GF-D8 (cell line): ENCODE measurements at places on chromosomes 1 and 21.

- no peak for DNase-seq
These were observed 1.4 kb upstream of the PLPP3 start for GRCh38 chr1:56580771-56581170.

GRCh38 chr1:21680918-21681317, 11.8 kb upstream of the RAP1GAP start:
- DNase-seq: no peak

GRCh38 chr1:77636864-77637263, 45.6 kb downstream of the ZZZ3 start:
- no peak for DNase-seq

GRCh38 chr1:195373856-195374255, 1234.4 kb downstream of the KCNT2 start:
- no peak for DNase-seq

DNA sequence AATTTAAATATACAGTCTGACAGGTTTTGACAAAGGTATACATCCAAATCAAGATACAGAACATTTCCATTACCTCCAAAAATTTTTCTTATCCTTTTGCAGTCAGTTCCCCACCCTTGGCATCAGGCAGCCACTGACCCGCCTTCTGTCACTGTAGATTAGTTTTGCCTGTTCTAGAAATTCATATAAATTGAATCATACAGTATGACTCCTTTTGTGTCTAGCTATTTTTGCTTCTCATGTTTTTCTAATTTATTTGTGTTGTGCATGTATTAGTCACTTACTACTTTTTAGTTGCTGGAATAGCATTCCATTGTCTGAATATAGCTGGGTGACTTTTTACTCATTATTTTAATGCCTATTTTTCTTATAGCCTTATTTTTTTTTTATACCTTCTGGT, 3.8 kb downstream of the UTP25 start:
- no peak for DNase-seq

DNA sequence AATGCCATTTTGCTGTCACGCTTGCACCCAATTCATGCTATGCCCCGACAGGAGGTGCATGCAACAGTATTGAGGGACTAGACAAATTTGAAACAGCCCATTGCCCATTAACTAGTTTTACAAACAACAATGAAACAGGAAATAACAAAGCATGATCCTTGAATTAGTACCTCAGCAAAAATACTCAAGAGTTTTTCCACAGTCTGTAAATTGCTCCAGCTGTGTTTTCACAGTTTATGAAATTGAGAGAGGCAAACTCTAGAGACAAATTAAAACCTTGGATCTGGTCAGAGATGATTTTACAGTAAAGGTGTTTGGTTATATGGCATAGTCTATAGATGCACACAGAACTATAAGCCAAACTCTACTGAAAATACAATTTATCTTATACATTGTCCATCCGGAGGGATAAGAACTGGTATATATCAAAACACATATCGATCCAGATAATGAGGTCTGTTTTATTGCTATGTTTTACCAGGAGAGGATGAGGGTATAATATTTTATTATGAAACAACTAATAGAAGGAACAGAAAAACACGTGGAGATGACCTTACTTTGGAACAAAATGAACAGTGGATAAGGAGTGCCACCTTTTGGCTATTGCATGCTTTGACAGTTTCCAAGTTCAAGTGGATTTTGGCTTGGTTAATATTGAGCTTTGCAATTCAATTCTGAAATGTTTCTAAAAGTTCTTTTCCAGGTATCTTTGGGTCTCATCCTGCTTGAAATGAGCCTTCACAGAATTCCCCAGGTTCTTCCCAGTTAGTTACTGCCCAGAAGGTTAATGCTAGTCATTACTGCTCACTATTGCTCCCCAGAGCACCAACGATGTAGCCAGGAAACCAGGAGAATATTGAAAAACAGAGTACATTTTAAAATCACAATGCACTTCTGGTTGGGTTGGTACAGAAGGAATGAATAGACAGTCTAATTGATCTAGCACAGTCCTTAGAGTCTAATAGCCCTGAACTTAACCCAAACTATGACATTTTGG, 45.7 kb downstream of the ZC3H11B start:
- DNase-seq: no peak

DNA sequence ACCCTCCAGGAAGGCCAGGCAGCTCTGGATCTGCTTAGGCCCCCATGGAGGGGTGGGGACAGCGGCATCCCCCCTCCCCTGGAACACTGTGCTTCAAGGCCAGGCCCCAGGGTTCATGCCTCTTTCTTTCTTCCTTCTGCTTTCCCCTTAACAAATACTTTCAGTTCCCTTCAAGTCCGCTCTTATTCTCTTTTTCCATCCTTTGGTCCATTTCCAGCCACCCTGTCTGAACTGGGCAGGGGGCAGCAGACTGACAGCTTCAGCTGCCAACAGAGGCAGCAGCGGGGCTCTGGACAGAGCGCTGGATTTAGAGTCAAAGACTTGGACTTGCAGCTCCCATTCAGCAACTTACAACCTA, 1.1 kb upstream of the CD244 start:
- DNase-seq: no peak

GRCh38 chr1:51558375-51558924, 39.4 kb upstream of the EPS15 start:
- DNase-seq: no peak

DNA sequence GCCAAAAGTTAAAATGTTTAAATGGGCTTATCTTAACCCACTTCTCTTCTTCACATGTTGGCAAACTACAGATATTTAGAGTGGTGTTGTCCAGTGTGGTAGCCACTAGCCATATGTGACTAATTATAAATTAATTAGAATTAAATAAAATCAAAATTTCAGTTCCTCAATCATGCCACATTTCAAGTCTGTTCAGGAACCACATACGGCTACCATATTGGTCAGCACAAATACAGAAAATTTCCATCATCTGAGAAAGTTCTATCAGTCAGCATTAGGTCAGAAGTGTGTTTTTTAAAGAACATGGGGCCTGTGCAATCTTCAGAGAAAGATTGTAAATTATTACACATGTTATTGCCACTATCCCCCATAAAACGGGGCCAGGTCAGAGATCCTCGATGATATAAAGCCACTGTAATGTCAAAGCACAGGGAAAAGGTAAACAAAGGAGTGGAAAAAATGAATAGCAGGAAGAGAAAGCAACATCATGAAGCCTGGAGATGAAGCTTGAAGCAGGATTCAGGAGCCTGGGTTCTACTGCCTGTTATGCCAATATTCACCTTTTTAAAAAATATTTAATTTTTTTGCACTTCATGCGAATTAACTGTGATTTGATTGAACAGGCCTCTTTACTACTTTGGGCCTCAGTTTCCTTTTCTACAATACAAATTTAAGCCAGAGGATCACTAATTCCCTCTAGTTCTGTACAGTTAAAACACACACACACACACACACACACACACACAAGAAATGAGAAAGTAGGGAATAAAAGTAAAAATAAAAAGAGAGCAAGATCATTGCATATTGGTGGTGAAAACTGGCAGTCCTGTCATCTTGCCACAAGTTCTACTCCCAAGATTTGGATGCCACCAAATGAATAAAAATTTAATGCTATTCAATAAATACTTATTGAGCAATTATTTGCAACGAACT, 2.3 kb downstream of the RSBN1 start:
- DNase-seq: no peak

GRCh38 chr1:60888126-60888525, 194.2 kb upstream of the NFIA start:
- DNase-seq: no peak

DNA sequence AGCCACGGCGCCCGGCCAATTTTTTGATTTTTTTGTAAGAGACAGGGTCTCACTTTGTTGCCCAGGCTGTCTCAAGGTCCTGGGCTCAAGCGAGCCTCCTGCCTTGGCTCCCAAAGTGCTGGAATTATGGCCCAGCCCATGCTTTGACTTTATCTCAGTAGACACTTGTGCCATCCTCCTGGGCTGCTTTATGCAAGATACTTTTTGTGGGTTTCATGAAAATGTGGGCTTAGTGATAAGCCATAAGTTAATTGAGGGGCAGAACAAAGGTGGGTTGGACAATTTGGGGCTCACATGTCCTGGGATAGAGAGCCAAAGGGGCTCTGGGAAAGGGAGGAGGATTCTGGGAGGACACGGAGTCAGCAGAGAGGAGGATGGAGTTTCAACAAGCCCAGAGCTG, 22.0 kb downstream of the ALPL start:
- DNase-seq: no peak

GRCh38 chr1:7068552-7068951, 283.3 kb downstream of the CAMTA1 start:
- DNase-seq: no peak

DNA sequence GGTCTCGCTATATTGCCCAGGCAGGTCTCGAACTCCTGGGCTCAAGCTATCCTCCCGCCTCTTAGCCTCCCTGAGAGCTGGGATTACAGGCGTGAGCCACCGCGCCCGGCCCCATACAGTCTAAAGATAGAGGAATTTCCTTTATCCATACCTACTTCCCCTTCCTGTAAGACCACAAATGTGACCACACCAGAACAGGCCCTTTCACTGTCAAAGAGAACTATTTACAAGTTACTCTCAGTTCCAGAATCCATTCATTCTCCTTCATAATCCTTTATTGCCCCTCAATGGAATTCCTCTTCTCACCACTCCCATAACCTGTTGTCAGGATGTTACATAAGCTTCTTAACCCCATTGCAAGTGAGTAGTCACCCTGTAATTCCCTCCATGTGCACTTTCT, 26.3 kb upstream of the SLC5A9 start:
- DNase-seq: no peak

DNA sequence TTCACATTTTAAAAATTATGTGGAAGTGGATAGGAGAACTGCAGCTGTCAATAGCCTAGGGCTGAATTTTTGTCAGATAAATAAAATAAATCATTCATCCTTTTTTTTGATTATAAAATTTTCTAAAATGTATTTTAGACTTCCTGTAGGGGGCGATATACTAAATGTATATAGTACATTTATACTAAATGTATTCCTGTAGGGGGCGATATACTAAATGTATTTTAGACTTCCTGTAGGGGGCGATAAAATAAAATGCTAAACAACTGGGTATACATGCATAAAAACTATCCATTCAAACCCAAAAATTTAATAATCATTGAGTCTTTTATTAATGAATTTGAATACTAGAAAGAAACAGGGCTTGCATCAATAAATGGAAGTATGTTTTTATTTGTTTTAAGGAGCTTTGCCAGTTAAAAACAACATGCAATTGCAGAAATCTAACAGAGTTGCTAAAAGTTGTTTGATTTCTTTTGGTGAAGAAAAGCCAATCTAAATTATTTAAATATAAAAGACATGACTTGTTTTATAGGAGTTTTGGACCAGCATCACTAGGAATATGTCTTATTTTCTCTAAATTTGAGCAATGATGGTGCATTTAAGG, 31.4 kb downstream of the CLCA1 start:
- DNase-seq: peak; percentile 10

DNA sequence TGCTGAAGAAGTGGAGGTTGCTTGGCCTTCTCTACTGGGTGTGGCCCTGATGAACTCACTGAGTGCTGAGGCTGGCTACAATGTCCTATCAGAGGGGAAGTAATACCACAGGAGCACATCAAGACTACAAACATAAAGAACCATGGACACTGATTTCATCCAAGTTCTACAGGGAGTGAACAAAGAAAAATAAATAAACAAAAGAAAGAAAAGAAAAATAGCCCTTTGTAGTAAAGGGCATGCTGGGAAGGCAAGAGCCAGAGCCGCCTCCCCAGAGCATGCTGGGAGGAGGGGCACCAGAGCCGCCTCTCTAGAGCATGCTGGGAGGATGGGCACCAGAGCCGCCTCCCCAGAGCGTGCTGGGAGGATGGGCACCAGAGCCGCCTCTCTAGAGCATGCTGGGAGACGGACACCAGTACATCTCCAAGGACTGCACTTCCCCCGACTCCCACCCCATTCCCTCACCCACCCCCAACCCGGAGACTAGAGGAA, 65.9 kb downstream of the LAMC2 start:
- DNase-seq: no peak

DNA sequence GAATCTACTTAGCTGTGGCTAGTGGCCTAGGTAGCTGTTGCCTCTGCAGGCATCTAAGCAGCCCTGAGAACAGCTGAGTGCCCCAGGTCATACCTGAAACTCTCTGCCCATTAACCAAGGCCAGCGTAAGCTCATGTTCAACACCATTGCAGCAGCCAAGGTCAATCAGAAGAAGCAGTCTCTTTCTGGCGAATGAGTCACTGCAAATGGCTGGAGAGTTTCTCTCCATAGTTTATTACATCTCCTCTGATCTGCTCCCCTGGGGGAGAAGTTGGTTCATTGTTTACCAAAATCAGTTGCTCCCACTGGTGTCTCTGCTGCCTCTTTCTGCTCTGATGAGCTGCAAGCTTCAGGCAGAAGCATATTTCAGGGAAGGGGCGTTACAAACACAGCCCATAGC, 6.9 kb upstream of the BCL9 start:
- DNase-seq: no peak

DNA sequence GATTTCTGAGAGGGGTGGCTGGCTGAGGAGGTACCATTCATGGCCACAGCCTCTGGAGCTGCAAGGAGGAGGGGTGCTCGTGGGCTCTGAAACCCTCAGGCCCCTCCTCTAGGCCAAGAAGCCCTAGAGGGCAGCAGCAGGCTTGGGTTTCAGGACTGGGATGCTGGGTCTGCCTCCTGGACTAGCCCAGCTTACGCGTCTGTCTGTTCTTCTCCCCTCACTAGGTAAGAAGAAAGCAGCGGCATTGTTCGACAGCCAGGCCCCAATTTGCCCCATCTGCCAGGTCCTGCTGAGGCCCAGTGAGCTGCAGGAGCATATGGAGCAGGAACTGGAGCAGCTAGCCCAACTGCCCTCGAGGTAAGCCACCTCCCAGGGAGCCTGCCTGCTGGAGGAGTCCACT, 60.3 kb downstream of the TMEM53 start:
- DNase-seq: no peak

DNA sequence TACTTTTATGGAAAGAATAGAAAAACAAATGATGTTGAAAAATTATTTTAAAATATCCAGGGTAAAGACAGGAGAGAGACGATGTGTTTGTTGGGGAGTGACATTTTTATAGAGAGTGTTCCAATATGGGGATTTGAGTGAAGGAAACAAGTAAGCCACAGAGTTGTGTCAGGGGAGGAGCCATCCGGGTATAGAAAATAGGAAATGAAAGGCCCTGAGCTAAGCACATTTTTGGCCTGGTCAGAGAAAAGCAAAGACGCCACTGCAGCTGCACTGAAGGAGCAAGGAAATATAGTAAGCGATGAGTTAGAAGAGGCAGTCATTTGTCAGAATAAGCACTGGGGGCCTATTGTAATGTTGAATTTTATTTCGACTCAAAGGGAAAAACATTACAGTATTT, 107.3 kb upstream of the ADGRL4 start:
- DNase-seq: no peak

- DNase-seq: no peak
These were observed 111.2 kb upstream of the KIF26B start for GRCh38 chr1:245043611-245043940.

GRCh38 chr1:36446271-36446670, 4.0 kb downstream of the OSCP1 start:
- peak; percentile 77 for DNase-seq
